Muscle of leg (tissue), 16 donors: ENCODE measurements at places on chromosomes 6 and 20. TPM values are rescaled to one million over a fixed set of nuclear protein-coding genes. Genes with fewer than 3 reads are reported as not detected.

DNA sequence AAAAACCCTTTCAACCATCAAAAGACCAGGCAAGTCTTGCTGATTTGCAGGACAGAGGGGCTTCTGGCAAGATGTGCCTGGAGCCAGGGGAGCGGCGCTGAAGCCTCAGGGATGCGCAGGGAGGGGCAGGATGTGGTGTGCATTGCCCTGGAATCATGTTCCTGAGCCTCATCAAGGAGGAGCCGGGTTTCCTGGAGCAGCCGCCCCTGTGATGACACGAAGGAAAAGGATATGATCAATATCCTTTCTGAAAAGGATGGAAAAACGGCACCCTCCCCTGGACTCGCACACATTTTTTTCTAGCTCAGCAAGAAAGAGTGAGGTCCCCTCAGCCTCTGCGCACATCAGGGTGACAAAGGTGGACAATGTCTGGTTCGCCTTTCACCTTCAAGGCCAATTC lies 173.1 kb upstream of the SSTR4 start:
- peak; percentile 40 for DNase-seq

DNA sequence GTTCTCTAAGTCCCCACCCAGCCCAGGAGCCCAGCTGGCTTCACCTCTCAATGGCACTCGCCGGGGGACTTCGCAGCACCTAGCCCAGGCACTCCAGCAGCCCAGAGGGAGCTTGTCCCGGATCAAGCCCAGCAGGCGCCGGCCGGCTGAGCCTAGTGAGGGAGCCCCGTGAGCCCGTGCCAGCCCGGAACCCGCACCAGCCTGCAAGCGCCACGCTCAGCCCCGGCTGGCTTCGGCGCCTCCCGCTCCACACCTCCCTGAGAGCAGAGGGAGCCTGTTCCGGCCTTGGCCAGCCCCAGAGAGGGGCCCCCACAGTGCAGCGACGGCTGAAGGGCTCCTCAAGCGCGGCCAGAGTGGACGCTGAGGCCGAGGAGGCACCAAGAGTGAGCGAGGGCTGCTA lies 27.1 kb upstream of the PPP1R14C start:
- no peak for DNase-seq

- DNase-seq: no peak
Observed at GRCh38 chr6:135331002-135331401, 149.9 kb downstream of the MYB start.

GRCh38 chr6:153117986-153118879 lies 12.8 kb downstream of the RGS17 start:
- DNase-seq: no peak

TMC2 gene
- not detected for total RNA-seq

- DNase-seq: no peak
Observed at GRCh38 chr6:39169448-39170344, 54.7 kb upstream of the SAYSD1 start.

PXDC1 gene
- 15.3 TPM for total RNA-seq

SLC44A4 gene
- 0.18 TPM for total RNA-seq

SIRPD gene
- not detected for total RNA-seq

PRRT1 gene
- total RNA-seq: 0.18 TPM

DNA sequence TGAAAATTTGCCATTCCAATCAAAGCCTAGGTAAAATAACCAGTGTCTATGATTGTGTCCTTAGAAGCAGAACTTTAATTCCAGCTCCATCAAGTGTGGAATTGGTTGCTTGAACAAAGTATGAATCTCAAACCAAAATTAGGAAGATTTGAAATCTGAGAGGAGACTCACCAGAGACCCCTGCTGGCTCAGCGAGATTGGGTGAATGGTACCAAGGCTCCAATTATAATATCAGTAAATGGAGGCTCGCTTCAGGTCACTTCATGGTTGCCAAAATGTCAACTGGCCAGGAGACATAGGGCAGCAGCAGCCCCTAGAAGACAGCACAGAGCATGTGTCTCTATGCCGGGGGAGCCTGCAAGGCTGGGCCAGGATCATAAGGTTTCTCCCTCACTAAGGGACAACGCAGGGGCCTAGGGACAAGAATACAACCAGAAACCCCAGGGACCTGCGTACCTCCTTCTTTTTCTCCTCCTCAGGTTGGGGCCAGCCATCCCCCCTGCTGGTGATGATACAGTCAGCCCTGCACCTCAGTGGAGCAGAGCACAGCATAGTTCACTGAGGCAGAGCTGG lies 14.0 kb downstream of the RBL1 start:
- DNase-seq: no peak

GRCh38 chr6:47651505-47651944 lies 46.9 kb upstream of the ADGRF4 start:
- DNase-seq: no peak

DNA sequence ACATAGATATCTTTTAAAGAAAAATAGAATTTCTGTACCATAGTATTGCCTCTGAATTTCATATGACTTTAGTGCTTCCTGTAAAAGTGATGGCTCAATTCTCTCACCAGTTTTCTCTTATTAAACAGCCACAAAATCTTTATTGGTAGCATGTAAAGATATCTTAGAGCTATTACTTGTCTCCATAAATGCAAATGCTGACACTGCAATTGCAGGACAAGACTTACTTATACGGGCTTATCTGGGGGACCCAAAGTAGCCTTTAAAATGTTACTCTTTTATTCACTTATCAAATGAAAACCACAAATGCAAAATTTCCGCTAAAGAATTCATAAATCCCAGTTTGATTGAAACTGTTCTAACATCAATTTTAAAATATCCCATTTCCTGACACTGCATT lies 287.1 kb upstream of the SPTLC3 start:
- DNase-seq: no peak

- peak; percentile 44 for DNase-seq
Observed at GRCh38 chr6:38555606-38556005, 84.1 kb downstream of the BTBD9 start.

SNAP91 gene
- 2.3 TPM for total RNA-seq

LPA gene
- total RNA-seq: not detected

GRCh38 chr6:15247500-15248450 lies 1.9 kb downstream of the JARID2 start:
- peak; percentile 66 for DNase-seq

UBE2V1 gene
- 43.3 TPM for total RNA-seq
